Smooth muscle cell of the brain vasculature (primary cell): ENCODE measurements at places on chromosomes 12 and 14.

GRCh38 chr14:64708148-64709004 is 4.2 kb downstream of the PLEKHG3 start:
- no peak for DNase-seq

- no peak for DNase-seq
Measured at GRCh38 chr12:26250801-26251200, 55.4 kb downstream of the SSPN start.

DNA sequence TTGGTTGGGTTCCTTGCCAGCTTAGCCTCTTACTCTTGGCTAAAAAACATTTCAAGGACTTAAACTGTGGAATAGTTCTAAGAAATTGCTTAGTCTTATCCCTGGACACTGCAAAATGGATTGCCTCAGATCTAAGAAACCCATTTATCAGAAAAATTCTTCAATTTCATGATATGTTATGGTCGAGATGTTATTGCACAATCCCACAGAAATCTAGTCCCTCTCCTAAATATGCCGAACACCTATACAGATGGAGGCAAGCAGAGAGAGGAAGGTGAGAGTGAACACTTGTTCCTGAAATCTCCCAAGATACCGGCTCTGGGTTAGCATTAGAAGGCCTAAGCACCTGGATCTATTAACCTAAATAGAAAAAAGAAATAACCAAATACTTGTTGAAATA is 267.2 kb downstream of the PAWR start:
- DNase-seq, result no peak

GRCh38 chr14:77649326-77649725 is 32.9 kb upstream of the SPTLC2 start:
- no peak for DNase-seq

DNA sequence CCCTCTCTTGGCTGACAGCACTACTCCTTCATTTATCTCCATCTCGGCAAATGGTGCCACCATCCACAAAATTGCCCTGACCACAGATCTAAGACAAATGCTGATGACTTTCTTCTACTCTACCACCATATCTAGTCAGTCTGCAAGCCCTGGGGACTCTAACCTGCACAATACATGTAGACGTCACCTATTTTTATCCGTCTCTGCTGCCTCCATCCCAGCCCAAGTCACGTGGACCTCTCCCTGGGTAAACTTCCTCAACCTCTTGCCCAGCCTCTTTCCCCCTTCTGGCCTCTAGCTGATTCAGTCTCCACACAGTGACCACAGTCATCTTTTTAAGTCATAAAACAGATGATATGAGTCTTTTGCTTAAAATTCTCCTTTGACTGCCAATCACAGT is 1203.0 kb downstream of the AACS start:
- no peak for DNase-seq

GRCh38 chr12:75658286-75658685 is 146.9 kb upstream of the KRR1 start:
- no peak for DNase-seq
